Daoy (cell line): ENCODE measurements at places on chromosomes 6 and 20. TPM values are rescaled to one million over a fixed set of nuclear protein-coding genes. Genes with fewer than 3 reads are reported as not detected.

DNA sequence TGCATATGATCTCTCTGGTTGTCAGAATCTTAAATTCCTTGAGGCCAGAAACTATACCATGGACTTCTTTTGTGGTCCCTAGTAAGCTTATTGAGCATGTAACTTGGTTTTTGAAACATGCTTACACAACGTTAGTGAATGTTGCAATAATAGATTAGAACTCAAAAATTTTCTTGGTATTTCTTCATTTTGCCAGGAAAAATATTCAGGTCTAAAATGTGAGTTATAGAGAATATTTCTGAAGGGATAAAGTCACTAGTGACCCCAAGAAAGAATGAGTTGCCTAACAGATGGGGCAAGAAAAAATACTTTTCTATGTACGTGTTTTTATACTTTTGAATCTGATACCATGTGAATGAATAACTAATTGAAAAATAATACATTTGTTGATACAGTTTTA is 195.4 kb downstream of the TFAP2A start:
- DNase-seq, result no peak

- DNase-seq, result no peak
Measured at GRCh38 chr6:147434516-147434915, 74.0 kb upstream of the SAMD5 start.

DNA sequence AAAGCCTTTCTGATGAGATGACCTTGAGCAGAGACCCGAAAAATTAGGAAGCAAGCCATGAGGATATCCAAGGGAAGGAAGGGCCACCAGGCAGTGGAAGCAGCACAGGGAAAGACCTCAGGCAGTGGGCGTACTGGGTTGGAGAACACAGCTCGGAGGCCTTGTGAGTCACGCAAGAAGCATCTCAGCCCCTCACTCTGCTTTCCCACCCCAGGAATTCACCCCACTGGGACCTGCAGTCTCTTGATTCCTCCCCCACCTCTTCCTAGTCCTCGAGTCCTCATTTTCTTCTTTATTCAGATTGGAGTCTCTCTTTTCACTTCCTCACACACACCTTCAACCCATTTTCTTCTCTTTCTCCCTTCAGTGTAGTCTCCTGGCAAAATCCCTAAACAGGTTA is 27.0 kb downstream of the RPRD1B start:
- peak; percentile 50 for DNase-seq

DNA sequence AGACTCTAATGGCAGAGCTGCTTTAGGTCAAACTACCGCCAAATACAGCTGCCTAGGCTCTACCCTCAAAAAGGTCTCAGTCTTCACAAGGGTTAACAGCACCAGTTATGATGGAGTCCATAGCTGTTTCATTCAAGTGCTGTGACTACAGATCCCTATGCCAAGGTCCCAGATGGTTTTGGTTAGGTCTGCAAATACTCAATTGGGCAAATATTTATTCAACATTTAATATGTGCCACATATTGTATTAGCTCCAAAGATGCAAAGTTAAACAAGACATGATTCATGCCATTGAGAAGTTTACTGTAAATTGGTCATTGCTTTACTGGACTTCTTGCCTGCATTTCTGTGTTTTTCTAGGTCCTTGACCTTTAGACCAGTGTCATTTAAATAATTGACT is 55.8 kb upstream of the TFAP2D start:
- no peak for DNase-seq

- no peak for DNase-seq
Measured at GRCh38 chr6:122406187-122406586, 6.7 kb downstream of the HSF2 start.

DNA sequence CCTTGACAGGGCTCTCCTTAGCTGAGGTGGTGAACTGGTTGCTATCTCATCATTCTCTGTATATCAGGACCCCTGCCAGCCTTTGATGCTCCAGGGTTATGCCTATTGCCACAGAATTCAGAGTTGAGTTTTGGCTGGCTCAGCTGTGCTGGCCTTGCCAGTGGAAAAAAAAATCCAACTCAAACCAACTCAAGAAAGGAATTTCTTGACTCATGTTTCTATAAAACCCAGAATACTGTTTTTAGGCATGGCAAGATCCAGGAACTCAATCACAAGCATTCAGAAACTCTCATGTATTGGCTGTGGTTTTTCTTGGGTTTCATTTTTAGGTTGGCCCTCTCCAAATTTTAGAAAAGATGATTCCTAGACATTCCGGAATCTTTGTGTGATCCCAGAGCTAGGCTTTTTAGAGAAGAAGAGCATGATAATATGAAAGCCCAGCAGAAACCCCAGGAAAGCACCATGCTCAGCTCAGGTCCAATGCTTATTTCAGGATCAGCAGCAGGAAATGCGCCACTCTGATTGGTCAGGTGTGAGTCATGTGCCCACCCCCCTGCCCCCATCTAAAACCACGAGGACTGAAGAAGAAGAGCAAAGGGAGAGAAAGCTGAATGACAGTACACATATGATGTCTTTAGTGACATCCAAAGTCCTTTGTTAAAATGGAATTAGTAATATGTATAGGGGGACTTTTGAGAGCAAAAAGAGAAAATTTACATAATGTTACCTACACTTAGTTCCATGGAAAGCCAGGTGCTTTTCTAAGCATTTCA is 122.9 kb downstream of the RNF144B start:
- no peak for DNase-seq

- no peak for DNase-seq
Measured at GRCh38 chr20:57055345-57055744, 211.1 kb downstream of the BMP7 start.

DNA sequence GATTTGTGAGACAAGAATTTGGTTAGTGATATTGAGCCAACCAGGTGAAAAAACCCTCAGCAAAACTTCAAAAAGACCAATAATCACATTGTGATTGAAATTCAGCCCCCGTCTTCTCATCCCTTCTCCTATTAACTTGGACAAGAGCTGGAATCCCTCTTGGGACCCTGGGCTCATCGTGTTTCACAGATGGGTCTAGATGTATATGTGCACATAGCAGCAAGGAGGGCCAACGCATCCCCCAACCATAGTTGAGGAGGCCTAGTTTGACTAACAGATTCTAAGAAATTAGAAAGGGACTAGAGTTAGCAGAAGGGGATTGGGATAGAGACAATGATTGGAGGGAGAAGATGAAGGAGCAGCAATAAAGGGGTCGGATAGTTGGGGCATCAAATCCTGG is 19.8 kb upstream of the LRFN2 start:
- DNase-seq, result no peak

DNA sequence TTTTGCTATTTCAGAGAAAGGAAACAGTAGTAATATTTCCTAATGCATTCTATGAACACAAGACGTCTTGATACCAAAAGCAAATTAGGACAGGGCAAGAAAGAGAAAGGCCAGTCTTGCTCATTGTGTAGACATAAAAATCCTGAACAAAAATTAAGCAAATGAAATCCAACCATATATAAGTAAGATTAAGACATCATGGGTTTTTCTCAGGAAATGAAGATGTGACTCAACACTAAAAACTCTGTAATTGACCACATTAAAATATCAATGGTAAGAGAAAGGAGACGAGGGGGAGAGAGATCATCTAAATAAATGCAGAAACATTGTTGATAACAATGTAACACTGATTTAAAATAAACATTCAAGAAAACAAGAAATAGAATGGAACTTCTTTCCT is 205.4 kb downstream of the SOD2 start:
- DNase-seq, result no peak

DNA sequence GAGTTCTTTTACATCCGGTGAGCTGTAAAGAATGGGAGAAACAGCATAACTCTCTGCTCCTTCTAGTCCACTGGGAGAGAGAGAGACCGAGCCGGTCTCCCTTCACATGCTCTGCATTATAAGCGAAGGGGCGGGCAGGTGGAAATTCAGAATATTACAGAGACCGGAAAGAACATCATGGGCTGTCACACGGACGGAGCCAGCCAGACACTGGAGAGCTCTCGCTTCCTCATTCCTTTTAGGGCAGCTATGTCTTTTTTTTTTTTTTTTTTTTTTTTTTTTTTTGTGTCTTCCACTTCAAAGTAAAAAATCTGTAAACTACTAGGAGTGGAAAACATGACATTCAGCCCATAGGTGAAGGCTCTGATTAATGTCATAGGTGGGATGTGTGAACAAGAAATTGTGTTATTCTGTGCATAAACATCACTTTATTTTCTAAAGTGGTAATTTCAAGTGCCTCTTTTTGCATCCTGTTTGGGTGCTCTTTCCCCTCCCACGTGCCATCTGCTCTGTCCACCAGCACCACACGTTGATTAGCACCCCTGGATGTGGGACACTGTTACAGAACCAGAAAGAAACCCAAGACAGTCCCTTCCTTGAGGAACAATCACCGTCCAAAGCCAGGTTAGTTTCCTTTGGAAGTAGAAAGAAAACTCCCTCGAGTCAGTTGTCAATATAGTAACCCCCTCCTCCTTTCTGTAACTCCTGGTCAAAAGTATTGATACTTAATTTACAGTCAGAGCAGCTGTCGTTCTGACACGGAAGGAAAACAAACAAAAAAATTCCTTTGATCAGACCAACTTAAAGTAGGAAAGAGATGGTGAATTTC is at the start of gene TAGAP:
Gene TAGAP (minus strand): TSS at position 93 of the 829 bp plus-strand sequence. CDS start 845 bp downstream, outside the sequence.
- no peak for DNase-seq

GRCh38 chr6:121732641-121733040 is 297.2 kb downstream of the GJA1 start:
- no peak for DNase-seq

DNA sequence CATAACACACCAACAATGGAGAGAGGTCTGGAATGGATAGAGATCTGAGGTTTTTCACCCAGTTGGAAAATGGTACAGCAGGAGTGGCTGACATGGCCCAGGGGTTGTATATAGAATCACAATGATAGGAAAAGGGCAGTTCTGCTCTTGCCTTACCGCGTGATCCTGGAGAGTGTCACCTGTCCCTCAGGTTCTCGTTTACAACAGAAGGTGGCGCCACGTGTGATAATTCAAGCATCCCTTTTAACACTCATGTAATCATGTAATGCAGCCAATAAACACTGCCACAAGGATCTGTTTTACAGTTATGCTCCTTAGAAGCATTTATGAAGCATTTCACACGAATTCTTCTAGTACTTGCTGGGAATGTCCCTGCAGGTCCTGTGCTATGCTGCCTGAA is 12.9 kb upstream of the WFDC2 start:
- no peak for DNase-seq

- no peak for DNase-seq
Measured at GRCh38 chr6:72650081-72650745, 28.3 kb downstream of the KCNQ5 start.

DNA sequence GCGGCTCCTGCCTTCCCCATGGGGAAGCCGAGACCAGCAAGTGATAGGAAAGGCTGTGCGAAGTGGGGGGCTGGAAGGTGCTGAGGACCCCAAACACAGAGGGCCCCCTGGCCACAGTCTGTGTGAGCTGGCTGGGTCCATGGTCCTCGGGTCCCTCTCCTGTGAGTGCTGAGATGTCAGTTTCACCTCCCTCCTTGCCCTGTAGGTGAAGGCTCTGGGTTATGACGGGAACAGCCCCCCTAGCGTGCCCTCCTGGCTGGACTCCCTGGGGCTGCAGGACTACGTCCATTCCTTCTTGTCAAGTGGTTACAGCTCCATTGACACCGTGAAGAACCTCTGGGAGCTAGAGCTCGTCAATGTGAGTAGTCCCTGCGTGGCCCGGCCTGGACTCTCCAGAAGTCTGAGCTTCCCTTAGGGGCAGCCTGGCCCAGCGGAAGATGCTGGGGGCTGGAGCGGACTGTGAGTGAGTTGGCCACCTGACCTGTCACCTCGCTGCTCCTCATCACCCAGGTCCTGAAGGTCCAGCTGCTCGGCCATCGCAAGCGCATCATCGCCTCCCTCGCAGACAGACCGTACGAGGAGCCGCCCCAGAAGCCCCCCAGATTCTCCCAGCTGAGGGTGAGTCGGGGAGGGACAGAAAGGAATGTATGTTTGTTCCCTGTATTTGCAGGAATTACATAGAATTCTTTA is 61.7 kb downstream of the TCP11 start:
- DNase-seq, result no peak

DNA sequence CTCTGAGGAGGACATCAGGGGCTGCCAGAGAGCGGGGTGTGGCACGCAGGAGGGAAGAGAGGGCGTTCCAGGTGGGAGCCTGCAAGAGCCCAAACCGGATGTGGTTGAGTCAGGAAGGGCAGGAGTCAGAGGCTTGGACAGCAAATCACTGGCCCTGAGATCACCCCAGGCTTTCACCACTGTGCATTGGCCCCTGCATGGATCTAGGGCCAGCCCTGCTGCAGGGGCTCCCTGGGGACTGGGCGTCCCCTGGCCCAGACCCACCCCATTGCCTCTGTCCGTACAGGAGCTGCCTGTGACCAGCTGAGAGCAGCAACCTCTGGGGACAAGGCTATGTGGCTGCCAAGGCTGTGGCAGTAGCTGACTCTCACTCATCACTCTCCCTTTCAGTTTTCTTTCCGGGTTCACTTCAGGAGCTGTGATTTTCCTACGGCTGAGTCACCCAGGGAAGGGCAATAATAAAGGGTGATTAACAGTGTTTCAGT is 33.9 kb downstream of the KCNK17 start:
- peak; percentile 83 for DNase-seq

DNA sequence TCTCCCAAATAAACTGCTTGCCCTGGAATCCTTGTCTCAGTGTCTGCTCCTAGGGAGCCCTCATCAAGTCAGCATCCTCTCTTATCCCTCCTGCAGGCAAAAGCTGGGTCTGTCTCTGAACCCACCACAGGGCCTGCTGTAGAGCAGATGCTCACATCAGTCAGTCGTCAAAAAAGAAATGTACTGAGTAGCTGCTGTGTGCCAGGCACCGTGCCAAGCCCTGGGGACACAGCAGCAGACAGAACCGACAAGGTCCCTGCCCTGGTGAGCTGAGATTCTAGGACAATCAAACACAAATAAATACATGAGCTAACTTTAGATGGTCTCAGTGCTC is 68.5 kb downstream of the EYA2 start:
- no peak for DNase-seq

GRCh38 chr20:45892049-45892825 is 1.1 kb downstream of the CTSA start:
- DNase-seq, result no peak

DNA sequence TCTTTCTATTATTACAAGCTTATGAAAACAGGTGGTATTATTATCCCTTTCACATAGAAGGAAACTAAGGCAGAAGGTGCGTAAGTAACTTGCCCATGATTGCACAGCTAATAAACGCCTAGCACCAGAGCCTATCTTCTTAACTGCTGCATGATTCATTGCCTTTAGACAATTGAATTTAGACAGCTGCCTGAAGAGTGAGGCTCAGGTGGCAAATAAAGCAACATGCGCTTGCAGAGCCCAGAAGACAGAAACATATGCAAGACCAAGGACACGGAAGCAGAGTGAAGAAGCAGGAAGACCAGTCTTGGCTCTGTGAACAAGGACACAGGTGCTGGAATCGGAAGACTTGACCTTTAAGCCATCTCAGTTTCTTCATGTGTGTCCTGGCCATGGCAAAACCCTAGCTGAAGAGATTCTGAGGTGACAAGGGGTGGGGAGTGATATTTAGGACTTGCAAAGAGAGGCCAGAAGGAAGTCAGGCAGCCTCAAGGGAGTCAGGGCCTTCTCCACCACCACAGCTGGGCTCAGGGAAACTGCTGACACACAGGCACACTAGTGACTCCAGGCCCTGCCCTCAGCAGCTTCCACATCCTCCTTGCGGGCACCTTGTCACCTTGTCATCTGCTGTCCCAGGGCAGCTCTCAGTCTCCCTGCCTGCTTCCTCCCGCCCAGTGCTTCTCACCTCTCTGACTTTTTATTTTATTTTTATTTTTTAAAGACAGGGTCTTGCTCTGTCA is 91.7 kb upstream of the SLC22A16 start:
- DNase-seq, result no peak

The DLGAP4 gene
- 12.9 and 17.2 TPM in 2 replicates for total RNA-seq

The GSTA3 gene
- not detected in 2 replicates for total RNA-seq

The GNRH2 gene
- total RNA-seq, result not detected in 2 replicates

The AHCY gene
- total RNA-seq, result 58.9 and 86.6 TPM in 2 replicates

The ADGRB3 gene
- under 0.01 TPM in 1 of 2 replicates, not detected in the other for total RNA-seq

The THBD gene
- 5.1 and 5.4 TPM in 2 replicates for total RNA-seq

The HEY2 gene
- total RNA-seq, result 0.77 and 1.2 TPM in 2 replicates

The KIAA1755 gene
- 0.30 and 1.0 TPM in 2 replicates for total RNA-seq

The RRAGD gene
- total RNA-seq, result 8.8 and 9.4 TPM in 2 replicates
